Activated CD8-positive, alpha-beta memory T cell treated with anti-CD3 and anti-CD28 coated beads for 4 hours (primary cell): ENCODE measurements at places on chromosomes 2 and 18.

- peak; percentile 4 for DNase-seq
These were observed 156.3 kb downstream of the SUCLG1 start for GRCh38 chr2:84302513-84303412.

- no peak for DNase-seq
These were observed 290.5 kb upstream of the REV1 start for GRCh38 chr2:99780276-99780675.

DNA sequence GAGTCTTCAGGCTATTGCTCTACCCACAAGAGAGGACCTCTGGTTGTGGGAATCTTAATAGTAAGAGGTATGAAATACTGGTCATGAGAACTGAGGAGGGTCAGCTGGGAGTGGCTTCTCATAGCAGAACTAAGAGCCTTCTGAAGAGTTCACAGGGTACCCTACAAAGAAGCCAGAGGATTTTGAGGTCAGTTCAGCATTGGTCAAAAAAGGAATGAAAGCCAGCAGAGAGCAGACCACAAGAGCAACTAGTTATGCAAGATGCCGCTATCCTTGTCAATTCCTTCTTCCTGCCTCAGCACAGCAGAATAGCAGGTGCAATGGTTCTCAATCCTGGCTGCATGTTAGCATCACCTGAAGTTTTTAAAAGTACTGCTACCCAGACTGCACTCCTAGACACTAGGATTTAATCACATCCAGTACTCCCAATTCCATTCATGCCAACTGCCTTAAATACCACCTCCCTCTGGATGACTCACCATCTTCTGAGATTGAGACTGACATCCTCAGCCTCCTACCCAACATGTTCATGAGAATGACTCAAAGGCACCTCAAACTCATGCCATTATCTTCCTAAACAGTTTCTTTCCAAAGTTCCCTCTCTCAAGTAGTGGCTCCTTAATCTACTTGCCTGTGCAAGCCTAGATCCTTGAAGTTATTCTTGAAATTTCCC, 81.0 kb upstream of the RBMS1 start:
- DNase-seq: no peak

DNA sequence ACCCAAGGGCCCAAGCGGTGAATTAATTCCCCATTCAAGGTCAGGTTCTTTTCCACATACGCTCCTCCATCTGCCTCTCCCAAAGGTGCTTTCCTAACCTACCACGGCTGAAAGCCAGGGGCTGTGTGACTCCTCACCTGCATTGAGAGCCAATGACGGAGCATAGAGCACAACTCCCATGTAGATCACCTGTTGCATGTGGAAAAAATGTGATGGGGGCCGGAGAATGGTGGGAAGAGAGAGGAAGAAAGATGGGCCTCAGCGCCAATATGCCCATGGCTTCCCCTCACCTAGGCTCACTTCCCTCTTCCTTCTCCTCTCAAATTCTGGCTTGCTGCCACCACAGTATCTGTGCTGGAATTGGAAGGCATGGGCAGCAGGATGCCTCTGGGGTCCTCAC, 5.5 kb upstream of the ATRAID start:
- no peak for DNase-seq

- DNase-seq: no peak
These were observed 146.5 kb downstream of the NCKAP5 start for GRCh38 chr2:133421516-133422324.

DNA sequence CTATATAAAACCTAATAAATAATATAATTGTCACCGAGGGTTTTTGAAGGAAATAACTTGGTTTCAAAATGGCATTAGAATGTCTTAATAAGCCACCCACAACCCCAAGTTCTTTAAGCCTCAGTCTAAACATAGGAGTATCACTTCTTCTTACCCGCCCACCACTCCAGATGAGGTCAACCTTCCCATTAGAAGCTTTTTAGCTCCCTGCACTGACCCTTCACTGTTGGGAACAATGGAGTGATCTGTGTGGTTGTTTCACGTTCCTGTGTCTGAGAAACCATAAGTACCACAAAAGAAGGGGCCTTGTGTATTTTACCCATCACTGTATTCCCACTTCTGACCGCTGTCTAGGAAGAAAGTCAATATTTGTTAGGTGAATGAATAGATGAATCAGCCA, 326.3 kb upstream of the ZNF521 start:
- no peak for DNase-seq

DNA sequence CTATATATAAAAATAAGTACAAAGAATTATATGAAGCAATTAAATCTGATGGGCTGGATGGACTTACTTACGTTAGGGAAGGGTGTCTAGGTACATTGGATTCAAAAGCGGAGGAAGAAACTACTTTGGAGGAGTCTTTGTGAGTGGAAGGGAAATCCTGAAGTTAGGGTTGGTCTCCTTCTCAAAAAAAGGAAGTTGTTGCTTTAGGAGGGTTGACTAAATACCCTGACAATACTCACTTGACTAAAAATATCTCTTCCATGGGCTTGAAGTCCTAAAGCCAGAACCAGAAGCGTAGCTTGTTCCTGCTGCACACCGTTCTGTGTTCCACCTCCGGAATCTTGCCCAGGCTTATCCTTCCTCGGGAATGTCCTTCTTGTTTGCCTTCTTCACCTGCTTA, 143.3 kb upstream of the ZEB2 start:
- no peak for DNase-seq

DNA sequence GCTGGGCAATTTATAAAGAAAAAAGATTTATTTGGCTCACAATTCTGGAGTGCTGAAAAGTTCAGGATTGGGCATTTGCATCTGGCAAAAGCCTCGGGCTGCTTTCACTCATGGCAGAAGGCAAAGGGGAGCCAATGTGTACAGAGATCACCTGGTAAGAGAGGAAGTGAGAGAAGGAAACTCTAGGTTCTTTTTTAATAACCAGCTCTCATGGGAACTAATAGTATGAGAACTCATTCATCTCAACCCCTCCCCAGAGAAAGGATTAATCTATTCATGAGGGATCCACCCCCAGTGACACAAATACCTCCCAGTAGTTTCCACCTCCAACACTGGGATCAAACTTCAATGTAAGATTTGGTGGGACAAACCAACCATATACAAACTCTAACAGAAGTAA, 129.0 kb downstream of the EVA1A start:
- no peak for DNase-seq

GRCh38 chr2:237644381-237644703, 17.0 kb downstream of the LRRFIP1 start:
- DNase-seq: no peak

GRCh38 chr2:73283545-73284295, 558 bp downstream of the FBXO41 start:
- DNase-seq: no peak

DNA sequence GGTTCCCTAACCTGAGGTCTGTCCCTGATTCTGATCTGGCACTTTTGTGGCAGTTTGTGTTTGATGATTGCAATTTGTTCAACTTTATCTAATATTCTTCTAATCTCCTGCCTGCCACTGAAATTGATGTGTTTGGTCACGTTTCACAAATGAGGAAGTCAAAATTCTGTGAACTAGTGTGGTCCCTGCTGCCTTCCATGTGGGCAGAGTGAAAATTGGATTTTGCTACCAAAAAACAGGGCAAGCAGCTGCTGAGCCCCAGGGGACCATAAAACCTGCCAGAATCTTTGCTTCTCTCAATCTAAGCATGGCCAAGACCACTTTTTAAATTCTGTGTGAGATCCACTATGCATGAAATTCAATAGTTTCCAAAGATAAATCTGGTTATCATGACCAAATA, 195.5 kb upstream of the CYRIA start:
- DNase-seq: no peak

GRCh38 chr18:316393-316792, 48.5 kb upstream of the THOC1 start:
- DNase-seq: no peak
